GM04503 (cell line): ENCODE measurements at places on chromosomes 5 and 9.

GRCh38 chr5:90783460-90784333, 225.1 kb downstream of the ADGRV1 start:
- DNase-seq, result no peak

- no peak for DNase-seq
Measured at GRCh38 chr5:56516441-56516840, 283.3 kb upstream of the ANKRD55 start.

DNA sequence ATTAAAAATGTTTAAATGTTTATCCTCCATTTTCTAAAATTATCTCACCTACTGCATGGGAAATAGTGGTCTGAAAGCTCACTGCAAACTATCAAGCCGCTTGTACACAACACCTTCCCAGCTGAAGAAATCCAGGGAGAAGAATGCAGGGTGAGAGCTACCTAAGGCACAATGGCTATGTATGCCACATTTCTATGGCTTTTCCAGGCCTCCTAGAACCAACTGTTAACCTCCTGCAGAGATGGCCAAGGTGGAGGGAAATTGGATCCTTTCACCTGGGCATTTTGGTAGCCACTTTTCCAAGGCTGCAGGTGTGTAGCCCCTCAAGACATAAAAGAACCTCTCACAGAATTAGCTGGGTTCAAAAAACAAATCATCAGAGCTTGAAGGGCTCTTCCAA, 286.4 kb downstream of the EBF1 start:
- DNase-seq, result no peak

GRCh38 chr5:127024821-127025220, 5.5 kb downstream of the MARCHF3 start:
- no peak for DNase-seq

- no peak for DNase-seq
Measured at GRCh38 chr5:140595538-140596300, 31.1 kb downstream of the SLC35A4 start.

DNA sequence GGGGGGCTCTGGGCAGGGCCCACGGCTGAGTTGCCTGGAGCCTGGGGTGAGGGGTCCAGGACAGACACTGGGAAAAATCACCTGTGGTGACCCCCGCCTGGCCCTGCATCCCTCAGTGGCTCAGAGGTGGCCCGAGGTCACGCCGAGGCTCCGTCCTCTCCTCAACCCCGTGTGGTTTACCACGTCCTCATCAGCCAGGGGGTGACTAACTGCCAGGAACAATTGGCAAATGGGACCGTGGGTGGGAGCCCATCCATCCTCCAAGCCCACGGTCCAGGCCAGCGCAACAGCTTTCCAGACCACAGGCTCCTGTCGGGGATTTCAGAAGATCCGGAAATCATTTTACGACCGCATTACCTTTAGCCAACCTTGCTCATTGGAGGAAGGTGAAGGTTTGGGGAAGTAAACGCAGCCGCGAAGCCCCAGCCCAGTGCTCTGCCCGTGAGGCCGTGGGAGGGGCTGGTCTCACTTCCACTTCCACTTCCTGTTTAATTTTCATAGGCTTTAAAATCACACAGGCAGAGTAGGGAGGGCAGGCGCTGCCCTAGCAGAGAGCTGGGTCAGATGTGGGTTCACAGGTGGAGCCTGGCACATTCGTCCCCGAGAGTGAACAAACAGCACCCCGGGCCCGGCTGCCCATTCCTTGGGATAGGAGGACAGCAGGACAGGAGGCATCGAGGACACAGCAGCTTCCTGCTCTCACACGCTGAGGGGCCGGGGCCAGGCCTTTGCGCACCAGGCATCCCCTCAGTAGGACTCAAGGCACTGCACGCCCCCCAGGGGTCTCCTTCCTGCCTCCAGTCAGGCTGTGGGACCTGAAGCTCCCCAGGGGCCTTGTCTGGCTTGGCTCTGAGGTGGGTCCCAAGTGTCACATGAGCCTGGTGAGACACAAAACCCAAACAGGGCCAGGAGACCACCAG, 19.8 kb upstream of the SLC9A3 start:
- no peak for DNase-seq

- no peak for DNase-seq
Measured at GRCh38 chr5:124701873-124702425, 44.5 kb downstream of the ZNF608 start.

DNA sequence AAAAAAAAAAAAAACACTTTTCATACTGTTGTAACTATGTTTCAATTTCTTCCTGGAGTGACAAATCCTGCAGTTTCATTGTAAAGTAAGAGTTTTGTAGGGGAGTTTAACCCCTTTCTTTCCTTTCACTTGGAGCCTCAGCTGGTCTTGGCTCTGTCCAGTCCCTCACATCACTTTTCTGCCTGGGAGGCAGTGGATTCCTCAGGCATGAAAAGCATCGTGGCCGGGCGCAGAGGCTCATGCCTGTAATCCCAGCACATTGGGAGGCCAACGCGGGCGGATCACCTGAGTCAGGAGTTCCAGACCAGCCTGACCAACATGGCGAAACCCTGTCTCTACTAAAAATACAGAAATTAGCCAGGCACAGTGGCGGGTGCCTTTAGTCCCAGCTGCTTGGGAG, 45.6 kb upstream of the MYO10 start:
- DNase-seq, result no peak

DNA sequence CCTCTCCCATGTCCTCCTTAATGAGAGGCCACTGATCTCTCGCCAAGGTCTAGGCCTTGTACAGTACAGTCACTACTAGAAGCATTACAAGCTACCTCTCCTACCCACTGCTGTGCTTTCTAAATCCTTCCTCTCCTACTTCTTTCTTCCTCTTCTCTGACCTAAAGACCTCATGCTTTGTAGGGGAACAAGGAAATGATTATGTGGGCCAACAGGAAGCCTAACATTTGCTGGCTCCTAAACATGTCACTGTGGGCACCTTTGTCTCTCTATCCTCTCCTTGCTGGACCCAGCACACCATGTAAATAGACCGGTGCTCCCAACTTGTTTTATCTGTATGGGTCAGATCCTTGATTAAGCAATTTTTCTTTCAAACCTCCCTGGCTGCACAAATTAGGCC, 16.7 kb downstream of the SLC28A3 start:
- DNase-seq, result no peak

- DNase-seq, result peak; percentile 8
Measured at GRCh38 chr9:98742325-98743280, 33.9 kb upstream of the GABBR2 start.

DNA sequence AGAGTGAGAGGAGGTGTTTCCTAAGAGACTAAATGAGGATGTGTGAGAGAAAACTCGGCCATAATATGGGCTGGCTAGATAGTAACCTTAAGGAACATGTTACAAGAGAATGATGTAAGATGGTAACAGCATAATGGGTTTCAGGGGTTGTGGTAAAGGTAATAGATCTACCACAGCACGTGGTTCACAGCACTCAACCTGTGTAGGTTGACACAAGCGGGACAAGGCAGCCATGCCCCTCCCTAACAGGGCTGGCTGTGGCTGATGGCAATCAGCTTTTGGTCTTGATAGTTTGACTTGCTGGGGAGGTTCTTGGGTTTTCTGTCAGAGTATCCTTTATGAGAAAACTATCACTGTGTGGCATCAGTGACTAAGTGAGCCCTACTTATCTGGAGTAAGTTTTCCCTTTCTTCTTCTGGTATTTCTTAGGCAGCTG, 138.6 kb downstream of the TRIO start:
- no peak for DNase-seq

DNA sequence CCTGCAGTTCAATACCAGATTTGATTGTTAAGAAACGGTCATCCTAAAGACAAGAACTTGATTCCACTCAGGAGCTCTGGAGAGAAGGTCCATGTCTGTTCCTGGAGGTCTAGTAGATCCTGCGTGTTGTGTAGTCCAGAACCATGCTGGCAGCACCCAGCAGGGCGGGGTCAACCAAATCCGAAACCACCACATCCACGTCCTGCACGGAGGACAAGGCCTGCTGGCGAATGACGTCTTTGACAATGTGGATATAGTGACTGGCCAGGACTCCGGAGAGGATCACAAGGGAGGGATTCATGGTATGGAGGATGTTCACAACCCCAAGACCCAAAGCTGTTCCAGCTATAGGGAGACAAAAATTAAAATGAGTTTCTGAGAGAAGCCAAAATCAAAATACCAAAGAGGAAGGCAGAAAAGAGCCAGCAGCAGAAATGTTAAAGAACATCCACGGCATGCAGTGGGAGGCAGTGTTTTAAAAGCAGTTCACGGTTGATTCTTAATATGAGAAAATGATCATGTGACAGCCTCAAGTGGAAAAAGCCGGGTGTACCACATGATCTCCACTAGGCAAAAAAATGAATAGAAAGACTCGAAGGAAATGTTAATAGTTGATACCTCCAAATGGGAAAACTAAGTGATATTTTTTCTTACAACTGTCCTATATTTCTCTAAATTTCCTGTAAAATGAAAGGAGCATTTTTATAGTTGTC, 26.7 kb downstream of the CLTA start:
- DNase-seq, result no peak

GRCh38 chr9:123368023-123368422, 12.0 kb downstream of the CRB2 start:
- DNase-seq, result no peak

GRCh38 chr5:133246376-133247150, 194.8 kb downstream of the HSPA4 start:
- DNase-seq, result no peak

- no peak for DNase-seq
Measured at GRCh38 chr9:107173422-107174180, 109.5 kb upstream of the RAD23B start.

DNA sequence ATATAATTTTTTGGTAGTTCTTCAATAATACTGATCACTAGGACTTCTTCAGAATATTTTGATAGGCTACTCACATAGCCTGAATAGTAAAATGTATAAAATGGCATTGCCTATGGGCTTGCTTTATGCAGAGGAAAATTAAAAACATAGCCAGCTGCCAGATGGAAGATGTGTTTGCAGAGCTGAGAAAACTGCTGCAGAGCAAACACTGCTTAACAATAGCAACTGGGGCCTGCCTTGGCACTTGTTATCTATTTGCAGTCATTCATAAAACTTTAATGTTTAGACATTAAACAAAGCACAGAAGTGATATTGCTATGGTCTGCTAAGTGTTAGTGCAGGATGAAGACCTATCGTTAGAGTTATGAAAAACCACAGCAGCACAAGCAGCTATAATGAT, 151.5 kb upstream of the SMC2 start:
- DNase-seq, result no peak

- DNase-seq, result no peak
Measured at GRCh38 chr9:100029251-100029650, 69.5 kb downstream of the ERP44 start.

DNA sequence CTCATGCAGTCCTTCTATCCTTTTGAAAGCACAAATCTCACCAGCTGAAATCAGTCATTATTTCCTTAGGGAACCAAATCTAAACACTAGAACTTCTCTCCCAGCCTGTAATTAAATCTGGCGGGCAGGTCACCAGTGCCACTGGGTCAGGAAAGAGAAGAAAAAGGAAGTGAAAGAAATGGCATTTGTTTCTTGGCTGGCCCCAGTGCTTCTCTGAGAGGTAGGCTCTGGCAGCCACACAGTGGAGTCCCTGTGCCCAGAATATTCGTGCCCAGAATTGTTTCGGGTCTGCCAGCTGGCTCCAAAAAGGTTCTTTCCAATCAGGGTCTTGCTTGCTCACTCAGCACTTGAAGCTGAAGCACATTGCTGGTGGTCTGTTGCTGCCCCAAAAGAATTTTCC, 133.9 kb upstream of the MTAP start:
- DNase-seq, result no peak

DNA sequence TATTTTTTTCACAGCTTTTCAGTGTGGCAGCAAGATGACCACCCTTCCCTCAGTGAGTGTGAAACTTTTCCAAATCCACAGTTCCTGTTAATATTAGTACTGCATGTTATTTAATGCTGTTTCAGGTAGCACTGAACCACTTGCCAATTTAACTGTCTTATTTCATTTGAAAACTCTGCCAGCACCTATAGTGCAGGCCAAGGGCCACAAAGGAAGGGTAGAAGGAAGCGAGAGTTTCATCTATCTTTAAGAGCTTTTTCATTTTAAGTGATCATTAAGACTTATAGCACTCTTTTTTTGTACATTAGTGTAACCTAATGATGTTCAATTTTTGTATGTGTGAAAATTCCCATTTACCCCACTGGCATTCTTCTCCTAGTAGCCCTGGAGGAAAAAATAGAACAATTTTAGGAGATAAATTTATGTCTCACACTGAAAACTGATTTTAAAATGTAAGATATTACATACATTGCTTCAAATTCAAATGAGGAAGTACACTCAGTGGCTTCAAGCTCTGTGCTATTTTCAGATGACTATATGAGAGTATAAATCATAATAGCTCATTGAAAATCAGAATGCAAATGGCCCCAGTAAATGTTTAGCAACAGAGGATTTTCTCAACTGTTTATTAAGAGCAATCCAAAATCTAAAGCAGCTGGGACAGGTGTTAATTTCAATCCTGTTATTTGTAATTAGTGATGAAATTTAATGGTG, 820.5 kb downstream of the PTPRD start:
- DNase-seq, result no peak

DNA sequence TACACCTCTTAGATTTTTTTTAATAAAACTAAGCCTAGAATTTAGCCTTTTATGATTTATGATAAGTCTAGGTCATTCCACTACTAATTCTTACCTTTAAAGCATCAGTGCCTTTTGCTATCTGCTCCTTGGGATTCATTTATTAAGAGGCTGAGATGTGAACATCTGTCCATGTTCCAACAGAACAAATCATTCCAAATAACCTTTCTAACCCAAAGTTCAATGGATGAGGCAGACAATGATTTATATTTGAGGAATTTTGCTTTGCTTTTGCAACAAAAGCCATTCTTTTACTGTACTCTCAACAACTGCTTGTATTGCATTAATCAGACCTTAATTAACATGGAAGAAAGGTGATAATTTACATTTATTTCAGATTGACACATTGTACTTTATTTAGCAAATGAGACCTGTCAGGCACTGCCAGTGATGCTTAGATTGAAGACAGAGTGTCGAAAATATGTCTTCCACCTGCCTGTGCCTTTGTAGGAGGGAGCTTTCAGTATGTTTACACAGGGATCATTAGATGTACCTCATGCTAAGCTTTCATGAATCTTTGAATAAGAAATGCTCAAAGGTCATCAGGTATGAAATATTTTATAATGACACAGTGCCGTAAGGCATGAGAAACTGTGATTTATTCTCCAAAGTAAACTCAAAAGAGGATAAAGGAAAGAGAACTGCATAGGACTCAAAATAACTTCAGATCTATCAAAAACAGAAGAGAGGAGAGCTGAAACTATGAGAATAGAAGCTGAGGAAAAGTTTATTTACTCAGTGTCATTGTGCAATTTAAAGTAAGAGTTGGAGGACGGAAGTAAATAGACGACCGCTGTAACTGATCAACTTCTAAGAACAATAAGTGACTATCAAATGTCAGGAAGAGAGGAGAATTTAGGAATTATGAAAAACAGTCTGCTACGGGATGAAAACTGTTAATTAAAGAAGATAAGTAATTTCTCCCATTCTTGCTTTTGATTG, 36.7 kb upstream of the IZUMO3 start:
- no peak for DNase-seq

- DNase-seq, result no peak
Measured at GRCh38 chr5:169325273-169325672, 24.3 kb upstream of the SLIT3 start.

- DNase-seq, result no peak
Measured at GRCh38 chr5:125129151-125129806, 382.8 kb upstream of the ZNF608 start.
